Hematopoietic multipotent progenitor cell treated with erythropoietin and hydrocortisone succinate and interleukin-3 and kit ligand, for 17 days (in vitro differentiated cells): ENCODE measurements at places on chromosomes 4 and X.

GRCh38 chr4:1821679-1822567, 28.8 kb downstream of the FGFR3 start:
- DNase-seq: no peak

GRCh38 chrX:153327561-153327960, 6.0 kb upstream of the PNMA6F start:
- DNase-seq: no peak

DNA sequence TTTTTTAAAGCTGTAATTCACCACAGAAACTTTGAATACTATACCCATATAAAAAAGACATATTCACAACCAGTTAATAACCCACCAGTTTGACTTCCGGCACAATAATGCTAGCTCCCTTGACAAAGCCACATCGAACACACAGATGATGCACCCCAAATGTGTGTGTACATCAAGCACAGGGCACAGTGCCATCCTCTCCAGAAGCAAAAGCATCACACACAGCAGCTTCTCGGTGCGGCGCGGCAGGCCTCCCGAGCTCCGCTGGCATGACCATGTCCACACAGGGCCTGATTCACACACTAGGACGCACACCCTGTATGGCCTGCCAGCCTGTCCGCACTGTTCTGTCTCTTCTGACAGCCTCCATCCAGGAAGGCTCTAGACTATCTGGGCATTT, 88.0 kb downstream of the LEF1 start:
- no peak for DNase-seq

GRCh38 chr4:119971431-119972084, 95.1 kb downstream of the MAD2L1 start:
- no peak for DNase-seq

- no peak for DNase-seq
Observed at GRCh38 chrX:40060356-40060845, 37.4 kb downstream of the BCOR start.

DNA sequence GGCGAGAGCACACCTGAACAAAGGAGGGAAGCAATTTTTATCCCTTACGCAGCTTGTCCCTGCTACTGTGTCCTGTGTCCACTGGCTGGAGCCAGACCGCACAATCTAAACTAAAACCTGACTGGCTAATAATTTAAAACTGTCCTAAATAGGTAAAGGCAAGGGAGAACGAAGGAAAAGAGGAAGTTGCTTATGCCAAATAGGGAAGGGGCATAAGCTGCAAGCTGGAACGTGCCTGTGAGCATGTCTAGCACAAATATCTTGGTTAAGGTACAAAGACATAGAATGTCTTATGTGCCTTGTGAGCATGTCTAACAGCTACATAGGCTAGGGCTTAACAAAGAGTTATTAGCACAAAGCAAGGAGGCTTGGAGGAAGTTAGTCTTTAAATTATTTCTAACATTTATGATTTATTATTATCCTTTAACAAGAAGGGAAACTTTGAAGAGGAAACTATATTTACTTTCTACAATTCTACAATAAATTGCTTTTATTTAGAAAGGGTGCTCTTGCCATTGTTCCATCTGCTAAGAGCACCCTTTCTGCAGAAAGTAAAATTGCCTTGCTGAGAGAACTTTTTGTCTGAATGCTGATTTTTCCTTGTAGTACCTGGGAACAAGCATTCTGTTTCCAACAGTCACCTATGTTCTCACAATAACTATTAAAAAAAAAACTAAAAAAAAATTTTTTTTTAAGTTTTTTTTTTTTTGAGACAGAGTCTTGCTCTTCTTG, 80.6 kb upstream of the CBR4 start:
- DNase-seq: no peak

GRCh38 chrX:131792789-131793462, 230.2 kb upstream of the STK26 start:
- DNase-seq: peak; percentile 19

- no peak for DNase-seq
Observed at GRCh38 chrX:154486052-154486395, 391 bp downstream of the UBL4A start.

GRCh38 chr4:10072420-10073017, 44.1 kb downstream of the WDR1 start:
- DNase-seq: no peak

DNA sequence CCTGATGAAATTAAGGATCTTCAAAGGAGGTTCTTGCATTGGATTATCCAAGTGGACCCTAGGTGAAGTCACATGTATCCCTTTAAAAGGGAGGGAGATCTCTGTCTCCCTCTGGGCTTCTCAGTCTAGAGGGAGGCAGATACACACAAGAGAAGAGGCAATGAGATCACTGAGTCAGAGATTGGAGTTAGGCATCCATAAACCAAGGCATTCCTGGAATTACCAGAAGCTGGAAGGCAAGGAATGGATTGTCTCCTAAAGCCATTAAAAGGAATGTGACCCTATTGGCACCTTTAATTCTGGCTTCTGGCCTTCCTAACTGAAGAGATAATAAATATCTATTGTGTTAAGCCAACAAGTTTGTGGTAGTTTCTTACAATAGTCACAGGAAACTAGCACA, 383.2 kb downstream of the PACRGL start:
- no peak for DNase-seq

DNA sequence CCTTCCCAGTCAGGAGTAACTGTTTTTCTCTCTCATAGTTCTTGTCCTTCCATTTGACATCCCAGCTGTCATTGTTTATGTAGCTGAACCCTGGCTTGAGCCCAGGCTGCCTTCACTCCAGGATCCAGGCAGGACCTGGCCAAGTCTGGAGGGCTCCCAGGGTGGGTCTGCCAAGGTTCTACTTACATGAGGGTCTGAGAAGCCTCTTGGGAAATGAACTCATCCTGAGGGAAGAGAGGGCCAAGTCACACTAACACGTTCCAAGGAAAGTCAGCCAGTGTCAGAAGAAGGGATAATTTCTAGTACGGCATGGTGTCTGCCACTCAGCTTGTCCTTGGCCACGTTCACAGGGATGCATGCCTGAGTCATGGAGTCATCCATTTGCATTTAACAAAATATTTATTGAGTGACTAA, 54.8 kb upstream of the SRD5A3 start:
- no peak for DNase-seq

DNA sequence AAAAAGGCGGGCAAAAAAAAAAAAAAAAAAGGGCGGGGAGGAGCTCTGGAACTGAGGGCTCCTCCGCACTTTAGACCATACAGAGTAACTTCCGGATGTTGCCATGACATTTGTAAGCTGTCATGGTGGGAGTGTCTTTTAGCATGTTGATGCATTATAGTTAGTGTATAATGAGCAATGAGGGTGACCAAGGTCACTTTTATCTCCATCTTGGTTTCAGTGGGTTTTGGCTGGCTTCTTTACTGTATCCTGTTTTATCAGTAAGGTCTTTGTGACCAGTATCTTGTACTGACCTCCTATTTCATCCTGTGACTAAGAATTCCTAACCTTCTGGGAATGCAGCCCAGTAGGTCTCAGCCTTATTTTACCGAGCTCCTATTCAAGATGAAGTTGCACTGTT, 193.4 kb downstream of the UGT8 start:
- no peak for DNase-seq

- no peak for DNase-seq
Observed at GRCh38 chrX:24333371-24333770, 19.5 kb upstream of the SUPT20HL2 start.

- DNase-seq: no peak
Observed at GRCh38 chrX:77277911-77278310, 169.3 kb upstream of the FGF16 start.

- no peak for DNase-seq
Observed at GRCh38 chr4:79848329-79848728, 224.7 kb downstream of the ANTXR2 start.

GRCh38 chr4:84582988-84583875, at the start of gene CDS1:
CDS1 (plus strand) TSS chr4:84583127; CDS start chr4:84583402, 275 bp downstream.
- no peak for DNase-seq

- DNase-seq: no peak
Observed at GRCh38 chr4:59759082-59759825, 1440.9 kb upstream of the ADGRL3 start.

- DNase-seq: no peak
Observed at GRCh38 chr4:108917255-108917654, 154.4 kb upstream of the ETNPPL start.

DNA sequence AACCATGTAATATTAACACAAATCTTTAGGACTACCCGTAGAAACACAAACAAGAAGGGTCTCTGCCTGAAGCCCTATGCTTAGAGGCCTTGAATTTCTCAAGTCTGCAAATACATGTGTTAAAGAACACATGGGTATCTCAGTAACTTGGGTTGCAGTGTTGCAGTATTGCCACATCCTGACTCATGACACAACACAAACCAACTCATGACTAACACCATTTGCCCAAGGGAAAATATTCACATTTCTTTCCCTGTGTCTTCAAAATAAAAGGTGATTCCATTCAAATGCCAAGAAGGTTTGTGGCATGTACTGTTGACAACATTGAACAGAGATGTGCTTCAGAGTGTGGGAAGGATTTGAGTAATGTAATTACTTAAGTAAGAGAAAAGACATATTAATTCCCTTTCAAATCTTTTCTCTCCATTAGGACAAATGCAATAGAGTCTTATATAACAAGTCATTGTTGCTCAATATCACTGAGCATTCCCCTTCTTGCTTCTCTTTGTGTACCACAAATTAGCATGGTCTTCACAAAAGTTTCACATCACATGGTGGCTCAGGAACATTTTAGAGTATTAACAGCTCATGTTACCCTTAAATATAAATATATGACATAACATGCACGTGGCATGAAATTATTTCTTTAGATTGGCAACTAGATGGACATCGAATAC, 487.1 kb downstream of the STPG2 start:
- no peak for DNase-seq

- no peak for DNase-seq
Observed at GRCh38 chrX:56805399-56805798, 76.4 kb downstream of the NBDY start.

- DNase-seq: no peak
Observed at GRCh38 chr4:71663780-71664179, 120.1 kb downstream of the GC start.

GRCh38 chr4:79408063-79408462, at the start of gene GK2:
GK2 (minus strand) TSS chr4:79408228; CDS start chr4:79408200, 28 bp downstream.
- no peak for DNase-seq

DNA sequence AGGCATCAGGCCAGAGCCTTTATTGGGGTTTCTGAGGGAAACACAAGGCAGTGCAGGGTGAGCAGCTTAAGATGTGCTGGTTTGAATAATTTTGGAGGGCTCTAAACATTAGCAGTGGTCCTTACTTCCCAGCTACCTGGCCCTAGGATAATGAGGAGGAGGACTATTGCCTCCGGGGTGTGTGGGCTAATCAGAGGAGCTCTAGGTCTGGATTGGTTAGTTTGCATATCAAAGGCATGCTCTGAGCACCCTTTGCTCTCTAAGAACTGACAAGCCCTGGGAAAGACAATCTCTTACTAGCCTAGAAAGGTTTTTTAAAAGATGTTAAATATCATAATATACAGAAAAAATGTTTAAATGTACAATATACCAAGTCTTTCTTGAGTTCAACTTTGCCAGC, 58.4 kb downstream of the RXFP1 start:
- no peak for DNase-seq

GRCh38 chr4:786074-786741, 39.7 kb downstream of the CPLX1 start:
- DNase-seq: no peak

GRCh38 chr4:74671080-74671698, 123.1 kb downstream of the BTC start:
- DNase-seq: peak; percentile 22

- no peak for DNase-seq
Observed at GRCh38 chr4:189162073-189162789, 778.4 kb upstream of the FRG1 start.

DNA sequence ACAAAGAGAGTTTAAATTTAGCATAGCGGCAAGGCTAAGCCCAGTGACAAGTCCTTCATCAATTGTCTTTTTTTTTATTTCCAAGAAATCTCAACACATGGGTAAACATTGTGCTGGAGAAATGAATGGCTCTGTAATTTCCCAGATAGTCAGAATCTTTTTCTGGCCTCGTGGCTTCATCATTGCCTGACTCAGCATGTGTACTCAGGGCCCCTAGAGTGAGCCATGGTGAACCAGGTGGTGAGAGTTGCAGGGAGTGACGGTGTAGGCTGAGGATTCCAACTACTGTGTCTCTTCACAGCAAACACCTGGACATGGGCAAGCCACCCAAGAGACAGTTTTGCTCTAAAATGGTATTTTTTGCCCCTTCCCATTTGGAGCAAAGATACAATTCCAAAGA, 43.1 kb upstream of the UCP1 start:
- no peak for DNase-seq

- peak; percentile 77 for DNase-seq
Observed at GRCh38 chr4:145179281-145179860, 1.0 kb downstream of the OTUD4 start.

GRCh38 chrX:149060921-149061320, 444.2 kb downstream of the IDS start:
- DNase-seq: no peak

GRCh38 chrX:47958761-47959342, 44.9 kb downstream of the ZNF182 start:
- DNase-seq: no peak

GRCh38 chr4:185101354-185101890, 41.6 kb upstream of the SLC25A4 start:
- DNase-seq: no peak

DNA sequence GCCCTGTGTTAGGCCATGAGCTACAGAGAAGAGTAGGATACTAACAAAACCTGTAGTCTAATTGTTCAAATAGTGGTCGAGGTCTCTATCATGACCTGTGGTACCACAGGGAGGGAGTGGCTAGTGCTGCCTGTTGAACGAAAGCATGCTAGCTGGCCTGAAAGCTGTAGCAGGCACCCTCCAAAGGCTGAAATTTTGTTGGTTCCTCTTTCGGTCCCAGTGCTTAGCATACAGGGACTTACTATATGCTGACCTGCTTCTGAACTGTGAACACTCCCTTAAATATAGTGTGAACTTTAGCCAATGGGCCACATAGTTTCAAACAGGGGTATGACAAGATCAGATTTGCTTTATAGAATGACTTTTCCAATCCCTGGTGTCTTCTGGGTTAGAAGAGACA, 113.4 kb downstream of the PJA1 start:
- no peak for DNase-seq

DNA sequence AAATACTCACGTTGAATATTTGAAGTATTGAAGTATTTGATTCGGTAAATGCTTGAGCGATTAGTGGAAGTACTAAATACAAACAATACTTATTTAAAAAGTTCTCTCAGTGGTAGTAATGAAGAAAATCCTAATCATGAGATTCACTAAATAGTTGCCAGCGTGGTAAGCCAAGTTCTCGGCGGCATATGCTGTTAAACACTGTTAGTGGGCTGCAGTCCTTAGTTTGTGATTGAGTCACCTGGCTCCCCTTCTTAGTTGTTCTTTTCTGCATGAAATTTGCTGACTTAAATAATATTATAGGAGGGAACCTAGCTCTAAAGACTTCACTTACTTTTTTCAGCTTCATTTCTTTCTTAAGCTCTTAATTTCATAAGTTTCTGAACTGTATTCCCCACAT, 51.4 kb downstream of the STIM2 start:
- no peak for DNase-seq
